Inflammatory macrophage treated with lipopolysaccharide for 4 hours (primary cell): ENCODE measurements at places on chromosomes 6 and 20.

GRCh38 chr6:26366504-26366903, 1.5 kb downstream of the BTN3A2 start:
- peak; percentile 26 for DNase-seq

GRCh38 chr6:157228426-157229131, 94.7 kb downstream of the TMEM242 start:
- no peak for DNase-seq

DNA sequence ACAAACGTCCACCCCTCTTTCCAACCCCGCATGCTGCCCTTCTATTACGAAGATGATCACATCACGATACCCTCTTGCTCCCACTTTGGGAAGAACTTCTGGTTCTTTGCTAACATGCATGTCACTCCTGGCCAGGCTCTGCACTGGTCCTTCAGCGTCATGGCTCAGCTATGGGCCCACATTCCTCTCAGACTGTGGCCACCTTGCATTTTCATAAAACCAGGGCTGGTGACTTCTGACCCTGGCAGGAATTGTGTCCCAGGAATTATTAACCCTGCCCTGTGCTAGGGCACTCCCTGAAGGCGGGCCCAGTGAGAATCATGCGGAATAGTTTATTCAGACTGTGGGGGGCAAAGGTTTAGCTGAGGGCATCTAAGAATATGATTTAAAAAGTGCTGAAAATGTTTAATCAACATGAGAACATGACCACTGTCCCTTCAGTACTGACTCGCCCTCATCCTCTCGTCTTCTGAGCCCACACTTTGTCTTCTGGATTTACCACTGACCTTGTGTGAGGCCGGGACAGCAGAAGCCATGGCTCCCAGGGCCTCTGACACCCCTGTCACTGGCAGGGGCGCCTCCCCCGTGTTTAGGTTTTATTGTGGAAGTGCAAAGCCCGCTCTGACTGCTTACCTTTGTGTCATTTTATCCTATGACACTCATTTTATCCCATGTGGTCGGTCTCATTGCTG, 38.1 kb upstream of the THBS2 start:
- no peak for DNase-seq

GRCh38 chr6:33628401-33628964, 7.4 kb downstream of the ITPR3 start:
- no peak for DNase-seq

DNA sequence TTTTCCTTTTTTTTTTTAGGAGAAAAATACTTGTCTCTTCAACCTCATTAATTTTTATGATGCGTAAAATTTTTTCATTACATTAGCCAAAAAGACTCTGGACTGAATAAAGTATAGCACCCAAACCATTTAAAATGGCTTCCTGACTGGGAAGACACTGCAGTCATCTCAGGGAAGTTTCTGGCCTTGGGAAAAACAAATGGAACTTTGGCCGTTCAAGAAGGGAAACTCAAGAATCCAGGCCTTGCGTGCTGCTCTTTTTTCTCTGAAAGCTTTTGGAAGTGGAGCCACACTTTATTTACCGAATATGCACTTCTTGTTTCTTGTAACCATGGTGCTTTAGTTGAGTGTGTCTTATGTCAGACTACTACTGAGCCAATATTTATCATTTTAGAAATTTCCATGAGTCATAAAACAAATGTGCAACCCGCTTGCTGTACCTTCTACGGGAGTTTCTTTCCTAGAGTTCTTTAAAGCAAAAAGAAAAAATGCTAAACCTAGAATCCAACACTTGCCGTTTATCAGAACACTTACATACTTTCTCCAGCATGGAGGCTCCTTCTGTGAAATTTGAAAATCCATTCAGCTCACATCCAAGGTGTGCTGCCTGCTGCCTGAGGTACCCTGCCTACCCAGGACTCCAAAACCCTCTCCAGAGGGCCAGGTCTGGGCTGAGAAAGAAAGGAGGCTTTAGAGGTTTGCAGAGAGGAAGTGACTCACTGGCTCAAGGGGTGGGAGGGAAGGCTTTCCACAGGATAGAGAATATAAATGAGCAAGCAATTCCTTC, 11.5 kb upstream of the DSTN start:
- DNase-seq = peak; percentile 76

- no peak for DNase-seq
Measured at GRCh38 chr6:17392978-17393891, at the start of gene CAP2. Gene CAP2, plus strand, starts transcription at chr6:17393595. Its CDS starts 27,961 bp downstream, at chr6:17421556.

DNA sequence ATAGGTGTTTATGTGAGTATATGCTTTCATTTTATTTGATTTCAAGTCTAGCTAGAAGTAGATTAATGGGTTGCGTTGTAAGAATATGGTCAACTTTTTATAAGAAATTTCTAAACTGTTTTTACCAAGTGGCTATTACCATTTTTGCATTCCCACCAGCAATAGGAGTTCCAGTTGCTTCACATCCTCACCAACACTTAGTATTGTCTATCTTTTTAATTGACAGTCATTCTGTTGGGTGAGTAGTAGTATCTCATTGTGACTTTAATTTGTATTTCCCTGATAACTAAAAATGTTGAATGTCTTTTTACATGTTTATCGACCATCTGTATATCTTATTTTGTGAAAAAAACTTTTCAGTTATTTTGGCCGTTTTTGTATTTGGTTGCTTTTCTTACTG, 135.3 kb downstream of the AKAP7 start:
- DNase-seq = no peak

DNA sequence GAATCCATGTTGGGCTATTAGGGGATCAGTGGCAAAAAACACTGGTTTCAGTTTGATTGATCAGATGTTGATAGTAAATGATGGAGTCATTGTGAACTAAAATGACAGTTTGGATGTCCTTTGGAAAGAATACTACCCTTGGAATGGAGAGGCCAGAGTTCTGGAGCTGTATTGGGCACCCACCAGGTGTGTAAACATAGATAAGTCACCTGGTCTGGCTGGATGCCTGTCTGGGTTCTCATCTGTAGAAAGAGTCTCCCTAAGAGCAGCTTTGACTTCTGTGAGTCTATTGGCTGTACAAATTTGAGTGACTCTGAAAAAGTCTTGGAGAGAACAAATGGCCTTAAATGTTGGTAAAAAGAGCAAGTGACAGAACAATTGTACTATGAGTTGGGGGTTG, 115.0 kb downstream of the SCP2D1 start:
- no peak for DNase-seq

DNA sequence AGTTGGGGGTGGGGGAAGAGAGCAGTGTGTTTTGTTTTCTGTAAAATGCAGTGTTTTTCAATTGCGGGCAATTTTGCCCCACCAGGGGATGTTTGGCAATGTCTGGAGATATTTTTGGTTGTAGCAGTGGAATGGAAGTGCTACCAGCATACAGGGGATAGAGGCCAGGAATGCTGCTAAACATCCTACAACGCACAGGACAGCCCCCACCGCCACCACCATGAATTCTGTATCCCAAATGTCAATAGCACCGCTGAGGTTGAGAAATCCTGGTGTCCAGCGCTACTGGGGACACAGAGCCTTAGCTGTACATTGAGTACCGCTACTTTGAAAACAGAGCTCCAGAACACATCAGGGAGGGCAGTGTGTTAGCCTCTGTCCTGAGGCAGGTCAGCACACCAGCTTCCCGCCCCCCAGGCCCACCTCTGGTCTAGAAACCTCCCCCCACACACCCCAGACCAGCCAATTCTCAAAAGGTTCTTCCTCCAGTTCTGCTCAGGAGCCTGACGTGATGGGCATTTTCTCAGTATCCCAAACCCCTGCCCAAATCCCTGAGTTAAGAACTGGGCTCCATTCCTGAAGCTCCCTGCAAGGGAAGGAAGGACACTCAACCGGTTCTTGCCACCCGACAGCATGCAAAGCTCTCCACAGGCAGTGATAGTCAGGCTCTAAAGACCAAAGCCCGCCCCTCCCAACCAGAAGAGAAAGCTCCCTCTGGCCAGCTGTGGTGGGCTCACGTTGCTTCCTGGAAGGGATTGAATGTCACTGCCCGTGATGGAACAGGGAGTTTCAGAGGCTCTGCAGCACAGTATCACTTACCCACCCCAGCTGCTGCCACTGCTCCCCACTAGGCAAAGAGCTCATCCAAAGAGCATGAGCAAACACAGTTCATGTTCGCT, 321.5 kb upstream of the JARID2 start:
- no peak for DNase-seq
